NCI-H1417 treated with DMSO at 0.1 percent for 48 hours (cell line): ENCODE measurements at places on chromosomes 4 and X.

DNA sequence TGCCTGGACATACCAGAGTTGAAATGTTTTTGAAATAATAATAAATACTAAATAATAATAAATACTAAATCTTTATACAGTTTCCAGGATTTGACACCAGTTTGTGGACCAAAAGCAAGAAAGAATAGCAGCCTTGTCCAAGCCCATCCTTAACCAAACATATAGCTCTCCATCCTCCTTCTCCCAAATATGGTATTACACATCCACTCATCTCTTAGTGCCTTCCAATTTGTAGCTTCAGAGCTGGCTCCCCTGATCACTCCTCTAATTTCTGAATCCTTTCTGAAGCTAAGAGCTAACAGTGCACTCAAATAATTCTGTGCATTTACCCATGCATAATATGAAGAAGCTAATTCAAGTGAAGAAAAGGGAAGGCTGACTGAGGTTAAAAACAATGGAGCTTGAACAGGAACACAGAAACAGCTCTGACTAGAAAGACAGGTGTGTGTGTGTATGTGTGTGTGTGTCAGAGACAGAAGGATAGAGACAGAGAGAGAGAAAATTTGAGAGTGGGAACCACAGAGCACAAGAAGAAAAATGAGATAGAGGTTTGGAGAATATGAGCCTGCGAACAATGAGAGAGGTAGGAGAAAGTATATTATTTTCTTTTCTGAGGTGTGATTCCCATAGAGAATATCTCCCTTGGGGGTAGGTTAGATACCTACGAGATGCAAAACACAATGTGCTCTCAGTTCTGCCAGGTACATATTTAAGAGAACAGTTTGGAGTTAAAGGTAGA, 123.5 kb downstream of the CAMK2D start:
- DNase-seq = no peak

DNA sequence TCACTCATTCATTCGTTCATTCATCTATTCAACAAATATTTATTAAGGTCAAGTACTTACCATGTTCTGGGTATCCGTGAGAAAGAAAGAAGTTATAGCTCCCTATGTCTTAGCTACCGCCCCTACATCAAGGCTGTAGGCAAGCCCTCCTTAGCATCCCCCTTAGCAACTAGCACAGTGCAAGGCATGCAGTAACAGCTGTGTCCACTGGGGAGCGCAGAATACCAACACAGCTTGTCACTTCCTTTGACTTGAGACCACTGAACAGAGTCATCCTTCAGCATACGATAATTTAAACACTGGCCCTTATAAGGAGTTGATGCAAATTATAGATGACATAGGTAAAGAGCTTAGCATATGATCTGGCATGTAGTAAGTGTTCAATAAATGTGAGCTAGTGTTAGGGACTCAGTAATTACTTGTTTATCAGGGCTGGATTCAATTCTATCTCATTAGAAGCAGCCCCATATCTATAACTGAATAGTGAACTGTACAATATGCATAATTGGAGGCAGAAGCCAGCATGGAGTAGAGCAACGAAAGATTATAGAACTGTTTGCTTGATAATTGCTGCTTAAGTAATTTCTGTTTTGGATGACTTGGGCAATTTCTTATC, 8.7 kb downstream of the KIAA1210 start:
- DNase-seq = no peak

DNA sequence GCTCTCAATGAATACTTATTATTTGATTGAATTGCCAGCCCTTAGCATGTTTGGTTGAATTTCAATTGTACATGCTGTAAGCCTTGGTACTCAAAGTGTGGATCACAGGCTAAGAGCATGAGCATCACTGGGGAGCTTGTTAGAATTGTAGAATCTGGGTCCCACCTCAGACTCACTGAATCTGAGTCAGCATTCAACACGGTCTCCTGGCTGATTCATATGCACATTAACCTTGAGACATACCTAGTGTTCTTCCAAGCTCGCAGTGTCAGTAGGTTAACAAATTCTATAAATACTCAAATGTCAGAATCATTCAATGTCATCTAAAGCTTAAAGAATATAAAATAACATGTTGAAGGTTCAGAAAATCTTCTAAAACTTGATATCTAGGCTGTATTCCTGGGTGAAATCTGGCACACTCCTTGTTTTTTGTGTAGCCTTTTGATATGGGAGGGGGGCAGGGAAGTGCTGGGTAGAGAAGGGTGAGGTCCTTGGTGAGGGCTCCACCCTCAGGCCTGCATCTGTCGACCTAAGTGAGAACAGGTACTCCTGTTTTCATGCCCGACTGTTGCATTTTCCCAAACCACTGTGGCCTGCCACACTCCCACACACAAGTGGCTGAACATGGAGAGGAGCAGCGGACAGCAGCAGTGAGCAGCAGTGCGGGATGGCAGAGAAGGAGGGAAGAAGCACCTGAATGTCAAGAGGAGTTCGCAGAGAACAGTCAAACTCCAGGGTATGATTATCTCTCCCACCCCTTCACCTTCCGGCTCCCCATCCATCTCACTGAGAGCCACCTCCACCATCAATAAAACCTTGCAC, 529.6 kb upstream of the IGFBP7 start:
- no peak for DNase-seq

GRCh38 chr4:2642968-2643367, 106.5 kb downstream of the FAM193A start:
- no peak for DNase-seq

GRCh38 chr4:185878633-185879032, 66.6 kb upstream of the SORBS2 start:
- no peak for DNase-seq

DNA sequence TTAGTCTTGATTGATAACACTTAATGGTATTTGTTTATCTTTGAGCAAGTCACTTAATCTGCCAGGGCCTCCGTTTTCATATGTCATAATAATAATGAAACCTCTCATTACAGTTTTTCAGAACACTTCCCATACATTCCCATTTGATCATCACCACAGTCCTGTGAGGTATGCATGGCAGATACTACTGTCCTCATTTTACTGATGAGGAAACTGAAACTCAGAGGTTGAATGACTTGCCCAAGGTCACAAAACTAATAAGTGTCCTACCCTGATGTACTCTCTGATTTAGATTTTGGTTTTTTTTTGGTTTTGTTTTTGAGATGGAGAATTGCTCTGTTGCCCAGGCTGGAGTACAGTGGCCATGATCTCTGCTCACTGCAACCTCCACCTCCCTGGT, 25.7 kb downstream of the ZFX start:
- no peak for DNase-seq

DNA sequence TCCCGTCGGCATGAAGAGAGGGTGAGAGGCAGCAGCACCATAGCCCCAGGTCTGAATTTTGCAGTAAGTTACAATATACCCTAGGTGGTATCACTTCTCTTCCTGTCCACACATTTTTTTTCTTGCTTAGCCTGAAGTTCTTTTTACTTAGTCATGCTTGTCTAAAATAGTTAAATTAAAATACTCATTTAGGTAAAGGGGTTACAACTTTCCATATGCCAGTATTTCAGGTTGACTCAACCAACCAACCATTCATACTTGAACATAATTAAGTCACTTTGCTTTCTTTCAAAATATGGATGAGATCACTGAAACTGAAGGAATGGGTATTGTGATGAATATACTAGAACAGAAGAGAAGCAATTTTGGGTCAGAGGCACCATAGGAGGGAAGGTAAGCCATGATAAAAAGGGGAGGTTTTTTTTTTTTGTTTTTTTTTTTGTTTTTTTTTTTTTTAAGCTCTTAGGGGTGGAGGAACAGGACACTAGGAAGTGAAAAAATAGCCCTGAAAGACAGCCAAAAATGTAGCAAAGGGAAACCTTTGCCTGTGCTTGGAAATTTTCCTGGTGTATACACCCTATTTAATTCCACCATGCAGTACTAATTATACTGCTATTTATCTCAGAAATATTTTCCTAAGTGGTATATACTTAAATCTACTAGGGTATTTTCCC, 41.8 kb downstream of the RPS6KA3 start:
- no peak for DNase-seq

- DNase-seq = no peak
These were observed 66.2 kb upstream of the SHISA3 start for GRCh38 chr4:42331040-42331439.

DNA sequence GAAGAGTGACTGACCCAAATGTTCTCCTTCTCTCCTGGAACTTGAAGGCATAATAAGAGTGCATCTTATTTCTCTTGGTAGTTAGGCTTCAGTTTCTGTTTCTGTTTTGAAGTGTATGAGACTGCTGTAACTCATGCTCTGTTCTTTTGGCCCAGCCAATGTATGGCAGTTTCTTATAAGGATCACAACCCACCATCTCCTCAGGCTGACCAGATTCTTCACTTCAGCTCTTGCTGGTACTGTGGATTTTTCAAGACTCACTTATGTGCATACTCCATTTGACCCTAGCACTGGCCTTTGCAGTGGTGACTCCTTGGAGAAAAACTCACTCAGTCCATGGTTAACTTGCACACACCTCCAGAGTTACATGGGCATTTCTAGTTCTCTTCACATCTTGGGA, 9.6 kb upstream of the YTHDC1 start:
- DNase-seq = no peak

- DNase-seq = peak; percentile 35
These were observed 777 bp upstream of the CASK start for GRCh38 chrX:41923978-41924683.

DNA sequence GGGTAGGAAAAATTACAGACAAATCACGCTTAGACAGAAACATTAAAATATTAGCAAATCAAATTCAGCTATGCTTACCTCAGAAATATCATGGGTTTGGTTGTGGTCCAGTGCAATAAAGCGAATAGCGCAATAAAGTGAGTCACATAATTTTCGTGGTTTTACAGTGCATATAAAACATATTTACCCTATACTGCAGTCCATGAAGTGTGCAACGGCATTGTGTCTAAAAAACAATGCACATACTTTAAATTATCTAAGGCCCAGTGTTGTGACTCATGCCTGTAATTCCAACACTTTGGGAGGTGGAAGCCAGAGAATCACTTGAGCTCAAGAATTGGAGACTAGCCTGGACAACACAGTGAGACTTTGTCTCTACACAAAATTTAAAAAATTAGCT, 195.7 kb upstream of the IL1RAPL1 start:
- no peak for DNase-seq

- DNase-seq = no peak
These were observed 7.0 kb downstream of the FGFRL1 start for GRCh38 chr4:1018147-1019020.

DNA sequence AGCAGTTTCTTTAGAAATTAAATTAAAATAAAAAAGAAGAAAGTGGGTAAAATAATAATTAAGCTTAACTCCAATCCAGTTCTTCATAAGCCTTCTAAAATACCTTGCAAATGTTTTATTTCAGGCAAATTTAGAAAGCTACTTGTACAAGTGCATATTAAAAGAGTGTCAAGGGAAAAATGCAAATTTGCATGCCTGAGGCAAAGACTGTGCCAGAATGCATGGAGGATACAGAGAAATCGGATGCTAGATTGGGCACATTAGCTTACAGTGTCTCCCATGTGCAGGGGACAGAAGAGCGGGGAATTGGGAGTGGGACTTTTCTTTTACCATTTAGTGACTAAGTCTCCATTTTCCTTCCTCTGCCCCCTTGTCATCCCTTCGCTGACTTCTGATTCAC, 173.0 kb upstream of the NWD2 start:
- no peak for DNase-seq

GRCh38 chr4:109041463-109042360, 260.7 kb downstream of the COL25A1 start:
- DNase-seq = no peak

- no peak for DNase-seq
These were observed 215.7 kb downstream of the GC start for GRCh38 chr4:71568131-71568530.

GRCh38 chr4:74534121-74534520, 89.2 kb downstream of the AREG start:
- no peak for DNase-seq

DNA sequence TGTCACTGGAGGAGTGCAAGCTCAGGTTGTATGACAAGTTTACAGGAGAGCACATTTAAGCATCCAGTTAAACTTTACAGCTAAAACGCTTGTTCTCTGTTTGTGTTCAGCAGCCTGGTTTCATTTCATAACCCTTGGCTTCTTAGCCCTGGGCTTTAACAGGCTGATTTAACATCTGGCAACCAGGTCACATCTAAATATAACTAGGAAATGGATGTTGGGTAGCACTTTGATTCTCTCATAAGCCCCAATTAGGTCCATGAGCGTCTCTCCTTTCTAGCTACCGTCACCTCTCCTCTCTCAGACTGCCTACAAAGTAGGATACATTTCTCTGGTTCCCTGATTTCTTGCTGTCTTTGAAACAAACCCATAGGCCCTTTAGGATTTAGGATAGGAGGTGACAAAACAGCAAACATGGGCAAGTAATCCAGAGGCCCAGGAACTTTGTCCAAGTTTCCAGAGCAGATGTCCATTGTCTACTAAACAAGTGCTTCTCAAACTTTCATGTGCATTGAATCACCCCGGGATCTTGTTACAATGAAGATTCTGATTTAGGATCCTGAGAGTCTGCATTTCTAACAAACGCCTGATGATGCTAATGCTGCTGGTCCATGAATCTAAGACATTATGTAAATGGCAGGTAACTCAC, 22.5 kb downstream of the OTUD6A start:
- no peak for DNase-seq

DNA sequence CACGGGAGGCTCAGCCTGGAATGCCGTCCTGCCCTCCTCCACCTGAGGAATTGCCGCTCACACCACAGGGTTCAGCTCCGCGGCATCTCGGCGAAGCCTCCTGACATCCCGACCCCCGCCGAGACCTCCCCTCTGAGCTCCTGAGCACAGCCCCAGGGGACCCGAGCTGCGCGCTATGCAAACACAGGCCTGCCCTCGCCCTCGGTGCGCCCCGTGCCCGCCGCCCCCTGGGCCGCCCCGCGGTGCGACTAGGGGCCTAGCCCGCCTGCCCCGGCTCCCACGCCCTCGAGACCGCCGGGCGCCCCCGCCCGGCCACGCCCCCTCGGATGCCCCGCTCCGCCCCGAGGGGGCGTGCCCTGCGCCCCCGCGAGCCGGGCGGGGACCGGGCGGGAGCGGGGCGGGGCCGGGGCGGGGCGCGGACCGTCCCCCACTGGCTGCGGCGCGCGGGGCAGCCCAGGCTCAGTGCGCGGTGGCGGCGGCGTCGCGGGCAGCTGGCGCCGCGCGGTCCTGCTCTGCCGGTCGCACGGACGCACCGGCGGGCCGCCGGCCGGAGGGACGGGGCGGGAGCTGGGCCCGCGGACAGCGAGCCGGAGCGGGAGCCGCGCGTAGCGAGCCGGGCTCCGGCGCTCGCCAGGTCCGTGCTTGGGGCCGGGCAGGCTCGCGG, at the start of gene FGFR3:
FGFR3 (plus strand) TSS at position 462 of the 664 bp plus-strand sequence. CDS start 642 bp downstream, outside the sequence.
- no peak for DNase-seq

DNA sequence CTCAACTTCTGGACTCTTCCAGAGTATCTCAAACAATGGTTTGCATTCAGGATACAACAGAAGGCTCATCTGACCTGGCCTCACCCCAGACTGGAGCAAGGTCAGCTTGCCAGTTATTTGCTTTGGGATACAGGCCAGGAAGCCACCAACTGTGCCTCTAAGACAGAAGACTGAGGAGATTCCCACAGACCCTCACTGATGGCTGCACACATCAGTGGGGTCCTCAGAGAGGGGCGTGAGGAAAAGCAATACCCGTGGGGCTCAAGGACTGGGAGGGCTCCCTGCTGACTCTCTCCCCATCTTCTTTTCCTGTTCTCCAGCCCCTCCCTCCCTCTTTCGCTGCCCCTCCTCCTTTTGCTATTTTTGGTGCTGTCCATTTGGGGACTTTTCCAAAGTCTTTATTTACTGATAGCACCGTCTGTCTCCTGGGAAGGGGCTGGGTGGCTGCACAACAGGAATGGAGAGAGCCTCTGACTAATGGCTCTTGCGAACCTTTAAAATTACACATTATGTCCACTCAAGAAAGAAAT, 23.2 kb downstream of the RELL1 start:
- no peak for DNase-seq
